ENCODE measurements at places on chromosomes 7 and 10.

- DNase-seq = no peak
These were observed 137.1 kb downstream of the ZNF365 start for GRCh38 chr10:62511238-62511637.

GRCh38 chr10:98795467-98795866 is 348.7 kb upstream of the HPS1 start:
- DNase-seq = no peak

- no peak for DNase-seq
These were observed 959.9 kb upstream of the GHITM start for GRCh38 chr10:83179371-83179770.

- DNase-seq = no peak
These were observed 8.7 kb downstream of the INMT start for GRCh38 chr7:30760514-30761213.

- no peak for DNase-seq
These were observed 1.4 kb upstream of the MMD2 start for GRCh38 chr7:4960363-4960762.

DNA sequence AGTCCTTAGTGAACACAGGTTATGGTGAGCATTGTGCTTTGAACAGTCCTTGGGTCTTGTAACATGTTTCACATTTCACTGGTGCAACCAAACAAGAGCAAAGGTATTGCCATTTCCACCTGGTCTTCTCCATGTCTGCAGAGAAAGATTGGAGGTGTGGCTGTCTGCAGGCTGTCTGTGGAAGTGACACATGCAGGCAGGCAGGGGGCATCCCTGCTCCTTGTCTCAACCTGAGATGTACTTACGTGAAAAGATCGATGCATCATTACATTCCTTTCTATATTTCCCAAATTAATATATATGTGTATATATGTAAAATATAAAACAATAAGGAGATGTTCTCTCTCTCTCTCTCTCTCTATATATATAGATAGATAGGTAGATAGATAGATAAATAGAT is 54.3 kb downstream of the LRRC18 start:
- DNase-seq = no peak

GRCh38 chr7:716636-717035 is 9.9 kb upstream of the DNAAF5 start:
- no peak for DNase-seq

DNA sequence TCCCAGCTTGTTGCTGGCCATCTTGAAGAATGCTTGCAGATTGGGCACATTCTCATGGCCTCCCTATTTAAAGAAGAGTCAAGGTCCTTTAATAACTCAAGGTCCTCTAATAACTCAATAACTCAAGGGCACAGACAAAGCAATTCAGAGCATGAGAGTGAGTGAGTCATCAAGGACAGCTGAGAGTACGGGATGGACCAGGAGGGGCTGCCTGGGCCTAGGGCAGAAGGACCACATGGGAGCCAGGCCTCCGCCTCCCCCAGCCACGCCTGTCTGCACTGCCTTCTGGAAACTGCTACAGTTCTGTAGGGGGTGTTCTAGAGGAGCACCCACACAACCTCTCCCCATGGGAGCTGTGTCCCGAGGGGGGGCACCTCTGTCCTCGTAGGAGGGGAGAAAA is 48.9 kb downstream of the ZNF503 start:
- no peak for DNase-seq

DNA sequence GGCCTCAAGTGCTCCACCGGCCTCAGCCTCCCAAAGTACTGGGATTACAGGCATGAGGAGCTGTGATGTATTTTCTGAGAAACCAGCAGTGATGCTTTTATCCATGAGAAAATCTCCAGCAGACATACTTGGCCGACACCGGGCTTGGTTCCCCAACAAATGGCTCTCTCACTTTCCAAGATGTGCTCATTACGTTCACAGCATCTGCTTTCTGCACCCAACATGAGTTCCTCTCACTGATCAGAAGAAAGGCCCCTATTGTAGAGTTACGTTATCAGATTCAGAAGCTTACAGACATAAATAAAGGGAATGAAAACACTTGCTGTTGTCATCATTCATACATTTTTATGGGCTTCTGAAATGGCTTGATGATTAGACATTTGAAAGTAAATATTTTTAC is 95.0 kb downstream of the CALD1 start:
- no peak for DNase-seq

- no peak for DNase-seq
These were observed 23.9 kb downstream of the CACNB2 start for GRCh38 chr10:18164093-18164492.

GRCh38 chr10:94407668-94408067 is 5.3 kb downstream of the TBC1D12 start:
- no peak for DNase-seq

DNA sequence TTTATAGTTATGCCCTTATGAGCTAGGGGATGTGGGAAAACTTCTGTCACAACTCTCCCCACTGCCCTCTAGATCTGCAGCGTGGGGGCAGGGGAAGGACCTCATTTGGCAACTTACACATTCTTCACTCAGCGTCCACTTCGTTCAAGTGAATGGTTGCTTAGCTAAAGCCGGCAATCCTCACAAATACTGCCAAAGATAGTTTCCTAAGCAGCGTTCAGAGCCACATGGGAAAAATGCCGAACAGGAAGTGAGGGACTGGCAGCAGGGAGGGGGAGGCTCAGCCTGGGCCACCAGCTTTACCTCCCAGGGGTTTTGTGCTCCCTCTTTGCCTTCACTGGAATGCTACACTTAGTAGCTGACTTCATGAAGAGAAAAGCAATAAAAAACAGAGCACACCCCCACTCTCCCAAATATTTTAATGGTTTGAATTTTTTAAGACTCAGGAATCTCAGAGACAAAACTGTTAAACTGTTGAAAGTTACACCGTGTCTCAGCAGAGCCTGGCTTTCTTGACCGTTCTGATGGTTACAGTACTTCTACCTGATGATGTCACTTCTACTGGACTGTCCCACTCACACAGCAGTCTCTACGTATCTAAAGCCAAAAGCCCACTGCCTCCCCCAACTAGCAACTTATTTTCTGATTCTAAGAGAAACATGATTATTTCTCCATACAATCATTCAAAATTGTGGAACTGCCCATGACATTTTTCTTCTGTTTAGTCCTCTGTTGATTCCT is 10.4 kb downstream of the GRM3 start:
- no peak for DNase-seq

GRCh38 chr7:49631960-49632359 is 141.5 kb upstream of the VWC2 start:
- no peak for DNase-seq

DNA sequence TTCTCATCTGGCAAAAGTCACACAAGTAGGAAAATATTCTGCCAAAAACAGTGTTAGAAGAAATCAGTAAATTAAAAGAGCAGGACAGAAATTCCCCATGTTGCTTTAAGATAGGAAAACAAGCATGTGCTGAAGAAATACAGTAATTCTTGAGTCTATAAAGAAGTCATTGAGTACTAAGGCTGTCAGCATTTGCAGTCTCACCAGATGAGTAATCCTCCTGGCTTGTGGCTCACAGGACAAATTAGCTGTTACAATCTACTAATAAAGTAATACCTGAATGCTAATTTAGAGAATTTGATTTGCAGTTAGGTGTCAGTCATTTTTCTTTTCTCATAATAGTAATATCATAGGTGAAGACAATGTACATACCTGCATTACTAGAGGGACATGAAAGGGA is 1158.9 kb upstream of the CELF2 start:
- no peak for DNase-seq

DNA sequence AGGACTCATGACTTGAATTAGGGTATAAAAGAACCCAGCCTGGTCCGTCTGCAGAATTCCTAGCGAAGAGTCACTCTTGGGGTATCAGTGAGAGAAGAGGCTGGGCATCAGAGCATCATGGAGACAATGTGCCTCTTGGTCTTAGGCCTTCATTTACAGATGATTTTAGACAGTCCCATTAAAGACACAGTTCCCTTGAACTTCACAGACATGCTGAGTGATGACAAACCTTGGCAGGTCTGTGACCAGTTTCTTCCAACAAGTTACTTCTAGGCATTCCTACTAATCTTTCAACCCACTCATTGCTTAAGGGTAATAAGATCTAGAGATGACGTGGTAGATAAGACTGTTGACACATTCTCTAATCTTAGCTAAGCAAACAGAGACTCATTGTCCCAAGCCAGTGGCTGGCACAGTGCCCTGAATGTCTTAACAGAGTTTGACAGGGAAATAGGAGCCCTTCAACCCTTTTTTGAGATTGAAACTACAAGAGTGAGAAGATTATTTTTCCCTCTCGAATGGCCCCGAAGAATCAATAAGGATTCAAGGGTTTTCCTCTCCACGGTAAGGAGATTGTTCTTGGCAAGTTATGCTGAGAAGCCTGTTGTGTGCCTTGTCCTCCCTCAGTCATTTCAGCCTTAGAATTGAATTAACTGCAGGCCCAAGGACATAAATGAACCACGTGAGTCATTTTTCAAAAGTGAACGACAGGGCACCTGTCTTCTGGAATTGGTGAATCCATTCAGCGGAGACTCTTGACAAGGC is 281.1 kb downstream of the CCDC3 start:
- DNase-seq = no peak

- DNase-seq = no peak
These were observed 67.4 kb downstream of the AMPH start for GRCh38 chr7:38563741-38564140.

- no peak for DNase-seq
These were observed 442.3 kb upstream of the ZMIZ1 start for GRCh38 chr10:78626471-78626870.

DNA sequence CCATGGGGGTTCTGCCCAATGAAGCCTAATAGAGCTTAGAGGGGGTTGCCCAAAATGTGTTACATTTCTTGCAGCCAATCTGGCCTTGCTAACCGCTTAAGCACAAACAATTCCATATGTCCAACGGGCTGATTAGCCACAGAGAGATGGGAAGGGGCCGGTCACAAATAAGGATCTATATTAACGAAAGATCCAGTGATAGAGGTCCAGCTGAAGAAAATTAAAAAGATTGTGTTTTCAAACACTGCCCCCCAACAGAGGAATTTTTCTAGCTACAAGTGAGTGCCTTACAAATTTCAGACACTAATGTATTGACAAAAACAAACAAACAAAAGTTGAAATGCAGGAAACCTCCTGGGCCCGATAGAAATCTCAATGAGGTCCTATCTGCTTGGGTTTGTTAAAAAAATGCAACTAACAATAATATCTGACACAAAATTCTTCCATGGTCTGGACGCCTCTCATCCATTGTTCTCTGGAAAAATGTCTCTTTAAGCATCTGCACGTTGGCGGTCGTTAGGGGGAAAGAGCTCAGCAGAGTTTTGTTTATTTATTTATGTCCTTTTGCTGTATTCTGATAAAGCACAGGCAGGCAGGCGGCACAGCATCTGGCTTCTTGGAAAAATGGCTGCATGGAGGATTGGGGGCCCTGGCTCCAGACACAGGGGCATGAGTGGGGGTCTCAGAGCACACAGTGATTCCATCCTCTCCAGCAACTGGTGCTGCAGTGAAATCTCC is 402.0 kb downstream of the RPS24 start:
- DNase-seq = no peak

DNA sequence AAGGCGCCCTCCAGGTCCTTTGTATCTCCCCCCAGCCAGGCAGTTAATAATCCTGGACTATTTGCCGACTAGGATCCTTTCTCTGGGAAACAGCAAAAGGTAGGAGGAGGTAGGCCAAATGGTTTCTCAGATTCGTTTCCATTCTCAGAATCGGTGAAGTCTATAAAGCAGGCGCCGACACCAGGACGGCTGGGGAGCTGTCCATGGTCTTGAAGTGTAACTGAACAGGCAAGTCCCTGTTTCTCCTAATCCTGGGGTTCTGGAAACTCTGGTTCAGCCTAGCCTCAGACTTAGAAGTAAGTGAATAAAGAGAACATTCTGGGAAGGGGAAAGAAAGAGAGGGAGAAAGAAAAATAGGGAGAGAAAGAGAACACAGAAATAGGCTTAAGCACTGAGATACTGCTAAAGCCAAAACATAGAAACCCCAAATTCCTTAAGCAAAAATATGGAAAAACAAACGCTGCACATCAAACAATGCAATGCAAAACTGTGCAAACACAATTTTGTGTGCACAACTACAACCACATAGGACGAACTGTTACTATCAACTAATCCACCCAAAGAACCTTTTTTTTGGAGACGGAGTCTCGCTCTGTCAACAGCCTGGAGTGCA is 11.1 kb upstream of the INA start:
- DNase-seq = no peak

- DNase-seq = no peak
These were observed 7.4 kb upstream of the CYCS start for GRCh38 chr7:25132430-25132829.

DNA sequence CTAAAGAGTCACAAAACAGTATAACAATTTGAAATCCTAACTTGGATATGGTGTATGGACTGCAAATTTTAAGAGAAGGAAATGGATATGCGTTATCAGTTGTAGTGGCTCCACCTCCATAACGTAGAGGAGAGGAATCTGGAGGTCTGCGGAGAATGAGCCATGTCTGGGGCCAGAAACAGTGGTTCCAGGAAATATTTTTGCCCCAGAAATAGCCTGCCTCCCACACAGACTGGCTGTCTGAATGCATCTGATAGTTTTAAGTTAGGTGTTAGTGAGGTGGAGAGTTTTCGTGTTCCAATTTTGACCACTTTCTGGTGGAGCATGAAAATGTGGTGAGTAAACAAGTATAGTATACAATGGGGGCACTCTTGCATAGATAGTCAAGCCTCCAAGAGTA is 1.6 kb downstream of the PHTF2 start:
- no peak for DNase-seq

DNA sequence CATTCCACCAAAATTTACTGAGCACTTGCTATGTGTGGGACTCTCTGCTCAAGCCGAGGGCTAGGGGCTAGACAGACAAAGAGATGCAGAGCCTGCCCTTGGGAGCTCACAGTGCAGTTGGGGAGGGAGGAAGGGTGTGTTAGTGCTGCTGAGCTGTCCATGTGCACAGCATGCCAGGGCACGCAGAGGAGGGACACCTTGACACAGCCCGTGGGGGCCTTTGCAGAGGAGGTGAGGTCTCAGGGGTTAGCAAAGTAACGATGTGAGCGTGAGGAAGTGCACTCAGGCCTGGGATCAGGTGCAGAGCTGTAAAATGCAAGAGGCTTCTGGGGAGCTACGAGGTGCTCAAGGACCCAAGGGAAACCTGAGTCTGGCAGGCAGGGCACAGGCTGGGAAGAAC is 16.3 kb downstream of the PRKCQ start:
- DNase-seq = no peak

DNA sequence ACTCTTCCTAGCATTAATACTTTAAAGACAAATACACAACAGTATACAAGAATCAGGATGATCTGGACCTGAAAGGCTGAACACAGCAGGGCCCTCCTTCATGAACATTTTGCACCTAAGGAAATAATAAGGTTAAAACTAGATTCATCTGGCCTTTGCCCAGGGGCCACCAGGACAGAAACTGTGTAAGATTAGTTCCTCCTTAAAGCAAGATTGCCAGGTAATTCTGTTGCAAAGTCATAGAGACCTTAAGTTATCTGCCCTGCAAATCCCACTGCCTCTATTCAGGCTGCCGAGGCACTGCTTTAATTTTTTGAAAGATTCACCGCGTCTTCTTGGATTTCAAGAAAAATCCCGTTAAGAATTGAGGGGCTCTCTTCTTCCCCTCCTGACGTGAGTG is 1.6 kb upstream of the KIAA1217 start:
- no peak for DNase-seq

Measured in hematopoietic multipotent progenitor cell treated with erythropoietin and hydrocortisone succinate and interleukin-3 and kit ligand, for 15 days (in vitro differentiated cells).